ENCODE measurements at places on chromosomes 3 and 15.

- DNase-seq = no peak
Measured at GRCh38 chr15:75143738-75144334, 57.8 kb upstream of the C15orf39 start.

DNA sequence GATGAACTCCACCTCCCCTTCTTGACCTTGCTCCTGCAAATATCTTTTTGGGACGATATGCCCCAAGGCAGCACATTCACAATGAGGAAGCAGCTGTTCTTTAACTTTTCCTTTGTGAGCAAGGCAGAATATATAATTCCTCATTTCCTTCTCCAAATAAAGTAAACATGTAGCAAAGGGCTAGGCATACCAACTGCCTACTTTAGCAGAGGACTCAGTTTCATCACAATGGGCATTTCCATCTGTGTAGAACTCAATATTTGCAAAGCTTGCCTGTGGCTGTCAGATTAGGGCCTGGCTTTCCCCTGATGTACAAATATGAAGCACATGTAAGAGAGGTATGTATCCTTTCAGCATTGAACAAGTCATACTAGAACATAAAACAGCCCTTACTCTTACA, 366.9 kb downstream of the RSL24D1 start:
- no peak for DNase-seq

DNA sequence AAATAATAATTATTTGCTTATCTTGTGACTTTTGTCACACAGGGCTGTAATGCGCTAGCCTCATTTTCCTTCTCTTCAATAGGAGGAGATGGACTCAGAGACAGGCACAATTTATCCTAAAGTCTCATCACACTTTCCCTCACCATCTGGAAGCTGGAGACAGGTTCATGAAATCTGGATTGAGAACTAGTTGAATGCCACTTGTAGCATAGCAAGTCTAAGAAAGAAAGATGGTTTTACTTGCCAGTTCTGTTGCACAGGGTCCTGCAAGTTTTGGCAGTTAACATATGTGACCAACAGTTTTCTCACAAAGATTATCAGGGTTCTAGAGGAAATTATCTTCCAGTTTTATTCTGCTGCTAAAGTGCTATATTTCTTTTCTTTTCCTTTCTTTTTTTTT, 9.0 kb upstream of the ZSCAN2 start:
- DNase-seq = no peak

GRCh38 chr3:50122661-50123391, 32.3 kb upstream of the SEMA3F start:
- no peak for DNase-seq

DNA sequence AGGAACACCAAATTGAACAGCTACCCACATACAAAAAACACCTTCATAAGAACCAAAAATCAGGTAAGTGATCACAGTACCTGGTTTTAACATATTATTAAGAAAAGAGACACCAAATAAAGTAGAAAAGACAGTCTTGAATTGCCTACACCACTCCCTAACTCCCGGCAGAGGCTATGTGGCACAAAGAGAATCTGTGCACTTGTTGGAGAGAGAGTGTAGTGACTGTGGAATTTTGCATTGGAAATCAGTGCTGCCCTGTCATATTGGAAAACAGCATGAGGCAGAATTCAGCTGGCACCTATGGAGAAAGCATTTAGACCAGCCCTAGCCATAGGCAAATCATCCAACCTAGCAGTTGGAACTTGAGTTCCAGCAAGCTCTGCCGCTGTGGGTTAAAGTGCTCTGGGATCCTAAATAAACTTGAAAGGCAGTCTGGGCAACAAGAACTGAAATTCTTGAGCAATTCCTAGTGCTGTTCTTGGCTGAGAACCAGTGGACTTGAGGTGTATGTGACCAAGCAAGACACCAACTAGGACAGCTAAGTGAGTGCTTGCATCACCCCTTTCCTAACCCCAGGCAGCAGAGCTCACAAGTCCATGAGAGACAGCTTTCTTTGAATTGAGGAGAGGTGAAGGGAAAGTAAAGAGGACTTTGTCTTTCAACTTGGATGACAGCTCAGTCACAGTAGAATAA, 969.6 kb upstream of the ALCAM start:
- DNase-seq = no peak

DNA sequence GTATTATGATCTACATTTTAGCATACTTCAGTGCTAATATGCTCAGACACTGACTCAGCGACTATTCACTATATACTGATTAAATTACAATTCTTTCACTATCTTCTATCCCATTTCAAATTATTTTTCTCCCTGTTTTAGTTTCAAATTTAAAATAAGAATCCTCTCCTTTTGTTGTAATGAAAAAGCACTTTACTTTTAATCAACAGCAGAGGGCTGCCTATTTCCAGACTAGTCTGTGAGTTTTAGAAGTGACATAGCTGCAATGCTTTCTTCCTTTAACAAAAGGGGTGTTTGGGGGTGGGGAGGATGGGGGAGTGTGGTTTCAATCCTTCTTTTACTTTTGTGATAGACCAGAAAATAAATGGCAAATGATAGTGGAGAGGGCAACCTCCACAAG, 2.4 kb downstream of the NEDD4 start:
- no peak for DNase-seq

DNA sequence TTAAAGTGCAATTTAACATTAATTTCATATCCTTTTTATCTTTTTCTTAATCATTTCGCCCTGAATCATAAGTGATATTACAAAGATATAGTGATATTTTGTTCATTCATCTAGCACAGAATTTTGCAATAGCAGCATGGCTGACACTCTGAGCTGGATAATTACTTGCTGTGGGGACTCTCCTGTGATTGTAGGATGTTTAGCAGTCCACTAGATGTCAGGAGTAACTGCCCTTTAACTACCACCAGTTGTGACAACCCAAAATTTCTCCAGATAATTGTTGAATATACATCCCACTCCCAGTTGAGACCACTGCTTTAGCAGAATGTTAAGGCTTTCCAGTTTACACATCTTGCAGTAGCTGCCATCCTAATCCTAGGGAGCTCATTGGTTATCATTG, 196.8 kb upstream of the MBNL1 start:
- DNase-seq = no peak

- DNase-seq = no peak
Measured at GRCh38 chr3:23094890-23095462, 108.2 kb upstream of the UBE2E2 start.

DNA sequence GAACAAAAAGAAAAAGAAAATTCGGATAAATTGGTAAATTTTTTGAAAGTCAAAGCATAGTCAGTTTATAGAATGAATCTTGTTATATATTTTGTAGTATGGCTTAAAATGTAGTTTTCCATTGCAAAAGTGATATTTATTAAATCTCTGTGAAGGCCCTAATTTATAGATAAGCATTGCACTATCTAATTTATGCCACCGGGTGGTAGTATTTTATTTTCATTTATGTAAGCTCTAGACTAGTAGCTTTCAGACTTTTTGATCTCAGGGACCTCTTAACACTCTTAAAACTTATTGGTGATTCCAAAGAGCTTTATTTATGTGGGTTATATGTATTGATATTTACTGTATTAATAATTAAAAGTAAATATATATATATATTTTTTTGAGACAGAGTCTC, 133.9 kb upstream of the LRRFIP2 start:
- no peak for DNase-seq

All from MG63 (cell line).